Head of caudate nucleus (tissue), 42 donors: ENCODE measurements at places on chromosomes 7 and 10.
A peak's percentile ranks its signal among the peaks of the same experiment; 100 is the strongest.

- peak; percentile 43 for DNase-seq
Measured at GRCh38 chr7:4416396-4417056, 265.6 kb upstream of the FOXK1 start.

- no peak for DNase-seq
Measured at GRCh38 chr7:27100694-27101170, 1.8 kb downstream of the HOXA2 start.

DNA sequence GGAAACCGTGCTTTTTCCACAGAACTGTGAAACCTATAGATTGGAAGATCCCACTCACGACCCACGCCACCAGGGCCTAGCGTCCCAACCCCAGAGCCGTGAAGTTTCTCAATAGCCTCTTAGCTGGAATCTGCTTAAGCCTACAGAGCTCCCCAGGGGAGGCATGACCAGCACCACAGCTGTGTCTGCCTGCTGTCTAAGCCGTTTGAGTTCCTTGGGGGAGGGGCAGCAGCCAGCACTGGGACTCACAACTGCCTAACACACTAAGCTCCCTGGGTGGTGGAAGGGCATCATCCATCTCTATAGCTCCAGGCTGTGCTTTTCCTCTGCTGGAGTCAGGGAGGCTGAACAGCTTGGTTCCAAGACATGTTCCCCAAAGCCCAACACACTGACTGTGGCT, 26.0 kb upstream of the TMEM140 start:
- DNase-seq = no peak

GRCh38 chr7:98163269-98163668, 48.0 kb upstream of the BHLHA15 start:
- no peak for DNase-seq

GRCh38 chr10:74778436-74779094, 47.8 kb upstream of the KAT6B start:
- no peak for DNase-seq

GRCh38 chr7:138667535-138668228, 33.5 kb downstream of the SVOPL start:
- no peak for DNase-seq

- no peak for DNase-seq
Measured at GRCh38 chr10:29595636-29596225, 39.0 kb downstream of the SVIL start.

GRCh38 chr10:33697016-33697415, 362.5 kb upstream of the NRP1 start:
- no peak for DNase-seq

GRCh38 chr10:34091635-34092195, 723.4 kb downstream of the PARD3 start:
- DNase-seq = no peak

GRCh38 chr10:63219749-63220148, 86.6 kb downstream of the NRBF2 start:
- no peak for DNase-seq

- peak; percentile 87 for DNase-seq
Measured at GRCh38 chr7:106057962-106058927, 53.9 kb downstream of the SYPL1 start.

- DNase-seq = no peak
Measured at GRCh38 chr7:79624336-79624735, 170.9 kb upstream of the MAGI2 start.

GRCh38 chr10:15704581-15704968, 15.1 kb downstream of the ITGA8 start:
- no peak for DNase-seq

DNA sequence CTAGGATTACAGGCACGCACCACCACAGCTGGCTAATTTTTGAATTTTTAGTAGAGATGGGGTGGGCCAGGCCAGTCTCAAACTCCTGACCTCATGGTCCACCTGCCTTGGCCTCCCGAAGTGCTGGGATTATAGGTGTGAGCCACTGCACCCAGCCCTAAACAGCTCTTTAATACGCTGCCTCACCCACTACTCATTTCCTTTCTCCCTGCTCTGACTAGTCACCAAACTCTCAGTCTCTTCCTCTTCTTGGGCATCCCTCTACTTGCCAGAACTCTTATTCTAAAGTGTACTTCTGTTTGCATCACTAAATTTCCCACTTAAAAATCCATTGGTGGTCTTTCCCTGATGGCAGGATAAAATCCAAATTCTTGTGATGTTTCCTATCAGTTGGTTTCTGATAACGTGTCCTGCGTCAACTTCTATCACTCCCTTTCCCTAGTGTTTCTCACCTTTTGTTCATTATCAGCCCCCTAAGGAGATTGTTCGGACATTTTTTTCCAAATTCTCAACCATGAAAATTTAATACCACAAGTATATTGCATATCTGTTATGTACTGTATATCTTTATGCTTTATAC, 124.7 kb downstream of the CUBN start:
- DNase-seq = no peak

- no peak for DNase-seq
Measured at GRCh38 chr7:105118612-105119600, 104.9 kb downstream of the KMT2E start.

DNA sequence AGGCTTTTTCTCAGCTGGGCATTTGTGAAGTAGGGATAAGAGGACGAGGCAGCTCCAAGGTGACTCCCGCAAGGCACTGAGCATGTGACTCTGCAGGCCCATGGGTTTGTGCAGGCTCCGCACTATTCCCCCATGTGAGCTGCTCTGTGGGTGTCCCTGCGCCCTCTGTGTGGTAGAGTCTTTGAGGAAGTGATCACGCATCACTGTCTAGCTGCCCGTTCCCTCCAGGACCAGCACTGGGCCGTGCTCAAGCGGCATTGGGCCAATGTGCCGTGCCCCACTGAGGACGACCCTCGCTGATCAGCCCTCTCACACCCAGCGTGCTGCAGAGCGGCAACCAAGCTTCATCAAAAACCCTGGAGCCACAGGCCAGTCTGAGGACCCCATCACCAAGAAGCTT, 7.5 kb downstream of the PRKAG2 start:
- no peak for DNase-seq

DNA sequence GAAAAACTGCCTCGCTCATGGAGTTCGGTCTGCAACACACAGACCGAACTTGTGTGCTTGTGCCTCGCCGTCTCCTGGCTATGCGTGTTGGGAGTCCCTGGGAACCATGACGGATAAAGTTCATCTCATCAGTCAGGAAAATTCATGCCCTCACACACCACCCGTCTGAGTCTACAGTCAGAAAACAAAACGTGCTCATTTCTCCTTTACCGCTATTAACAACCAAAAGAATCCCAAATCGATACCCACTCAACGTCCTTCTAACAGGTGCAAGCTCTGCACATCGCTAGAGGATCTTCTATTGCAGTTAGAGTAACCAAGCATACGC, 13.6 kb downstream of the CNPY1 start:
- no peak for DNase-seq

DNA sequence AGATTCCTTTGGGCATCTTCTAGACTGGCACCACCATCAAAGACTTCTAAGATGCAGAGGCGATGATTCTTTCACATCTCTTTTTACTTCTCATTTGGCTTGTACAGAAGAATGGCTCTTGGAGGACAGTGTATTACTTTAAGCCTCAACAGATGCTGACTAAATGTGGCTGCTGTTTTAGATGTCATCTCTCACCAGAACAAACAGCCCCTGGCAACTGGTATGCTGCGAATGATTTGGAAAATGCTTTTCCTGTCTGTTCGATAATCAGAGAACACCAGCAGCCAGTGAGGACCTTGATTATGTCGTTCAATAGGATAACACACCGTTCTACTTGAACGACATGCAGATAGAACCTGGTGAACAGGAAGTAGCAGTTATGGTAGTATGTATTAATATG, 131.8 kb downstream of the RNF216 start:
- DNase-seq = no peak

DNA sequence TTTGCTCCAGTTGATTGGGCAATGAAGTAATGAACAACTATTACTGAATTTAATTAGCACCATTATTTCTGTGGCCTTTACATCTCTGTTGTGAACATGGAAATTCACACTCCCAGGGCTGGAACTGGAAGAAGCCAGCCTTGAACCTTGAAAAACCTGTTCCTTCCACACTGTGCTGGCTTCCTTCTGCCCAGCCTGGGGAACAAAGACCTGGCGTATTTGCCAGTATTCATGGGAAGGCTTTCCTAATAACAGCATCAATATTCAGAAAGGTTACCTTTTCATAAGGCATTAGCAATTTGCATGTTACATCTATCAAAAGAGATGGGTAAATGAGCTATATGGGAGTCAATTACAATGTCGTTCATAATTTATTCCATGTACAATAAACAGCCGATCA, 1.3 kb downstream of the C10orf90 start:
- no peak for DNase-seq

DNA sequence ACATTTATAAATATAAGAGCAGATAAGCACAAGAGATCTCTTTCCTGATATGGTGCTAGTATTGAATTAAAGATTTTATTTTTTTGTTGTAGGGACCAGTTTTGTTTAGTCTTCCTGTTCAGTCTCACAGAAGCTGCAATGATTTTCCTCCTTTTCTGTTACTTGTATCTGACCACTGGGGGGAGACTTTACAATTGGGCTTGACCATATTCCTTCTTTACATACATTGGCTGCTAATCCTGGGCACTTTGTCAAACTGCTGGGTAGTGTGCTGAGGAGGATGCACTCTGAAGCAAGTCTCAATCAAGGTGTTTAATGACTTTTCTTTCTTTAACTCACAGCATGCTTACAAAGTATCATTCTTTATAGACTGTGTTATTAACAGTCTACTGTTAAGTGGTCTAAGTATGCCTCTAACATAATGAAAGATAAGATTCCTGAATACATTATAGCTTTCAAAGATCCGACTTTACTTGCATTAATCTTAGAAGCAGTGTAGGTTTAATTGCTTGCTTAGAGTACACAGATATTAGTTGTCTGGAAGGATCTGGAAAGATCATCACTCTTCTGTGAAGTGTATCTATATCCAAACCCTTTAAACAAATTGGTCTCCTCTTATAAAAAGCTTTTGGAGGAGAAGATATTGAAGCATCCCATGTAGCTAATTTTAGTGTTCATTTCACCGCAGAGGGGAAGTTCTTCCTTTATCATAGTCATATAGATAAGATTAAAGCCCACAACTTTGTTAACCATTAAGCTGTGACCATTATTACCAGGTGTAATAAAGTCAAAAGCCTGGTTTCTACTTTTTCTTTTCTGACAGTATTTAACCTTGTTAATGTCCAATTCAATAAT, 3.1 kb downstream of the PALS2 start:
- no peak for DNase-seq

GRCh38 chr7:108073305-108074070, 56.7 kb downstream of the LAMB4 start:
- DNase-seq = no peak

- DNase-seq = no peak
Measured at GRCh38 chr10:120042705-120043104, 150.2 kb downstream of the SEC23IP start.

DNA sequence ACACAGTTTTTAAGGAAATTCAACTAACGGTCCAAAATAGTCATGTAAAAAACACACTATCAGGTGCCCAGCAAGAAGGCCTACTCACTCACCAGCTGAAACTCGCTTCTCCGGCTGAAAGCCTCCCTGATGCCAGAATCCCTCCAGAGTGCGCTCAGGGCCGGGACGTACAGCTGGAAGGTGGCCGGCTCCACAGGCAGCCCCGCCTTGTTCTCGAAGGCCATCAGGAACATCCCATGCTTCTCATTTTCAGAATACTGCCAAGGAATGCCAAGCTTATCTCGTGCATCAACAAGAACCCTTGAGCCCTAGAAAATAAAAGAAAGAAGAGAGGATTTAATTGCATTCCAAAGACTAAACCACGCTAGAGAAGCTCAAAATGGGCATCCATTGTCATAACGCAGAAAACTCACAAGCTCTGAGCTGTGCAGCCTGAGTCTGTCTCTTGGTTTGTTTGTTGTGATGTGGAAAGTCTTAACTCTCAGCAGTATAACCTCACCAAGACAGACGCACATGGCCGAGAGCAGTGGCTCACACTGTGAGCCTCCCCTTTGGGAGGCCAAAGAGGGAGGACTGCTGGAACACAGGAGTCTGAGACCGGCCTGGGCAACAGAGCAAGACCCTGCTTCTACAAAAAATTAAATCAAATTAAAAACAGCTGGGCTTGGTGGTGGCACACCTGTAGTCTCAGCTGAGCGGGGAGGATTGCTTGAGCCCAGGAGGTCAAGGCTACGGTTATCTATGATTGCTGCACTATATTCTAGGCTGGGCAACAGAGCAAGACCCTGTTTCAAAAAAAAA, 49.1 kb downstream of the GNA12 start:
- DNase-seq = no peak

- DNase-seq = no peak
Measured at GRCh38 chr7:116542618-116543017, 17.8 kb downstream of the CAV1 start.

DNA sequence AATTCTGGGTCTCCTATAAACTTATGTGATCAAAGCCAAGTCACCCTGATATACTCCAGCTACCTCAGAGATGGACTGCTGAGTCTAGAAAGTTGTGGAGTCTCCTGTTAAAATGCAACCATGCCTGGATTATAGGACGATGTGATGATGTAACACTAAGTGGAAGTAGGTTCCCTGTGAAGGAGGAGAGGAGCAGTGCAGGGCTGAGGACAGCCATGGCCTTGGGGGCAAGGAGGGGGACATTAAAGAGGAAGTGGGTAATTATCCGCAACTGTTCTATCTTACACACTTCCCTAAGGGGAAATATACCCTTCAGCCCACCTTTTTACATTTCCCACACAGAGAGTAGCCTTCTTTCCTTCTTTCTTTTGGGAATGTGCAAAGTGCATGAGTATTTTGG, 63.8 kb downstream of the MTPN start:
- no peak for DNase-seq

- peak; percentile 17 for DNase-seq
Measured at GRCh38 chr10:69179089-69179742, 818 bp upstream of the SUPV3L1 start.

GRCh38 chr7:29194206-29194593, 375 bp upstream of the CHN2 start:
- DNase-seq = peak; percentile 32

DNA sequence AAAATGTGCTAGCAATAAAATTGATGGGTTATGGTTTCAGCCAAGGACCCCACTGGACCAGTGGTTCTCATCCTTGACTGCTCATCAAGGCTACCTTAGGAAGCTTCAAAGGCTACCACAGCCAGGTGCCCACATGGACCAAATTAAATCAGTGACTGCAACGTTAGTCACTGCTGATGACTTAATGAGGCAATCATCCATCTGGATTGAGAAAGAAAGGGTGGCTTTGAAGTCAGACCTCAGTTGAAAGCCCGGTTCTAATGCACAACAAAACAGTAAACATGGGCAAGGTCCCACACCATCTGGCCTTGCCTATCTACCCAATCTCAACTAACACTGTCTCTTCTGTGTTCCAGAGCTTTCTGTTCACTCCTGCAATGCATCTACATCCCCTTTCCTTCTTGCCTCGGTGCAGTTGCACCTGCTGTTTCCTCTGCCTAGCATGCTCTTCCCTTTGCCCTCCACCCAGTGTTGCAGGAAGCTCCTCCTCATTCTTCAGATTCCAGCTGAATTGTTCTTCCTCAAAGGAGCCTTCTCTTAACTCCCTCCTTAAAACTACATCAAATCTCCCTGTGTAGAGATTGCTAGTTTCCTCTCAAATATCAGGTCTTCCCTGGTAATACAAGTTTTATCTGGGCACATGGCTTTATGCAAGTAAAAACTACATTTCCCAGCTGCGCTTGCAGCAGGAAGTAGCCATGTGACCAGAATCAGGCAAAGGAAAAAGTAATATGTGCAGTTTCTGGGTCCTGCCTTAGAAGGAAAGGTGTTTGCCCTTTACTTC, 10.3 kb upstream of the KCNK18 start:
- no peak for DNase-seq
